ENCODE measurements at places on chromosomes 5 and 9.

- no peak for DNase-seq
Observed at GRCh38 chr5:177290816-177291596, 12.5 kb downstream of the RAB24 start.

GRCh38 chr9:35186524-35186923 lies 24.7 kb downstream of the UNC13B start:
- no peak for DNase-seq

DNA sequence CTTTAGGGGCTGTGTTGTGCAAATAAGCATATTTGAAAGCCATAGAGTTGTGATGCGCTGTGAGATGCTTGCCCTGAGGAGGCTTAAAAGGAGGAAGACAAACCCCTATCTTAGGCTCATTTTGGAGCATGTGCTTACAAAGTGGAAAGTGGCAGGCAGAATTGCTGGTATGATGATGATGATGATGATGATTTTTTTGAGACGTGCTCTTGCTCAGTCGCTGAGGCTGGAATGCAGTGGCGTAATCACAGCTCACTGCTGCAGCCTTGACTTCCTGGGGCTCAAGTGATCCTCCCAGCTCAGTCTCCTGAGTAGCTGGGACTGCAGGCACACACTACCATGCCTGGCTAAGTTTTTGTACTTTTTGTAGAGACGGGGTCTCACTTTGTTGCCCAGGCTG lies 1.7 kb downstream of the CNOT8 start:
- no peak for DNase-seq

DNA sequence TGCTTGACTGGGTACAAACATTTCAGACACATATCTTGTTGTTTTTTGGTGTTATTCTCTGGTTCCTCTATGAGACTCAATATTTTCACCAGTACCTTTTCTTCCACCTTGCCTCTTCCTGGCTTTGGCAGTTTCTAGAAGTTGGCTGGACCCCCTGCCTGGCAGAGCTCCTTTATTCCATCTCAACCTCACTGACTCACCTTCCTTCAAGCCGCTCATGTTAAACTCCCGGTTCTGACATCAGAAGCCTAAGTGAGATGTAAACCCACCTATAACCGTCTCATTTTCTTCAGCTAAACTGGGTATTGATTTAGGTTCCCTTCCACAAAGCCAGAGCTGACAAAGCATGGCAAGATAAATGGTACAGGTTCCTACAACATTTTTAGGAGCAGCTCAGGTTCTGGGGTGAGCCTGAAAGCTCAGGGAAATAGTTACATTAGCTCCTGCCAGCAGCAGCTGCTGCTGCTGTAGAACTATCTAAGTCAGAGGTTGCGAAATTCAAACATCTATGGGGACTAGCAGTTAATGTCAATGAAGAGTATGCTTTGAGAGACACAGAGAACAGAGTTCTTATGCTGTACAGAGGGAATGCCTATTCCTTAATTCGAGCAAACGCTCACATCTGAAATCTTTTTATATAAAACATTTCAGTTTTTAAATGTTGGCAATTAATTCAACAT lies 197.1 kb upstream of the NR3C1 start:
- DNase-seq, result no peak

GRCh38 chr5:115578657-115579056 lies 23.6 kb downstream of the TICAM2 start:
- DNase-seq, result no peak

All from stimulated activated CD4-positive, alpha-beta T cell treated with anti-CD3 and anti-CD28 coated beads, Interleukin-15, amount 100 ng/mL, for 1 hour (primary cell).